ENCODE measurements at places on chromosomes 3 and 15.

DNA sequence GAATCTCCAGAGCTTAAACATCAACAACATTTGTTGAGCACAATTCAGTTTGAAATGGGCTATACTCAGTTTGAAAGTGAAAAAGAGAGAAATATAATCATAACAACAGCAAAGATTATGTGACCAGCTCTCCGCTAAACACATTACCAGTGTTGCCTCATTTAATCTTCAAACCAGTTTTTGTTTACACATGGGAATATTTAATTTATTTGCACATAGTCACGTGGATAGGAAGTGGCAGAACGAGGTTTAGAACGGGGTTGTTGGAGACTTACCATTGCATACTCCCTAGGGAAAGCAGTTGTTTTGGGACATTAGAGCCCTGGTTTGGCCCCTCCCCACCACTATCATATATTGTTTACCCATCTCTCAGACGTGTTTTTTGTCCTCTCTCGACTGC lies 77.2 kb downstream of the IL1RAP start:
- no peak for DNase-seq

DNA sequence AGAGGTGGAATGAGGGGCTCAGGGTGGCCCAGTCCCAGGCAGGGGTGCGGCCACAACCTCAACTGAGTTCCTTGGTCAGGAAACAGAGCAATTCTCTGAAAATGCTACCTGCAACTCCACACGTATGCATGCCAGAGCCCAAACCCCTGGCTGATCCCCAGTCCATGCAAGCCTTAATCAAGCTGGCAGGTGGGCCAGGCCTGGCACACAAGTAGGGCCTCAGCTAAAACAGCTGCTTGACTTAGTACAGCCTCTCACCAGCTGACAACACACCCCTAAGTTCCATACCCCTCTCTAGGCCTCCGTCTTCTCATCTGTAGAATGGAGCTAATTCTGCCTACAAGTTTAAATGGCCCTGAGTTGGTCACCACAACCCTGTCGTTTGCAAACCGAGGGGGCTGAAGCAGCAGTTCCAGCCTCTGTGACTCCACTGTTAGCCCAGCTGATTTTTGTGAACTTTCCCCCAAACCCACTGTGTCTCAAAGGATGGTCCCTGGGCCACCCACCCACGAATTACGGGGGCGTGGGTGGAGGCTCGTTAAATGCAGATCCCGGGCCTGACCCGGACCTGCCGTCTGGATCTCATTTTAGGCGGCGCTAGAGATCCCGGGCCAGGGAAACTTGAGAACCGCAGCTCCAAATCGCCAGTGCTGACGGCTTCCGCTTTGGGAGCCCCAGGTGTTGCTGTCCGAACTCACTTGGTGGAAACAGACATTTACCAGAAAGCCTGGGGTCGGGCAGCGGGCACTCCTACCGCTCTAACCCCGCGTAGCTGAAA lies 927 bp downstream of the CHDH start:
- peak; percentile 30 for DNase-seq

DNA sequence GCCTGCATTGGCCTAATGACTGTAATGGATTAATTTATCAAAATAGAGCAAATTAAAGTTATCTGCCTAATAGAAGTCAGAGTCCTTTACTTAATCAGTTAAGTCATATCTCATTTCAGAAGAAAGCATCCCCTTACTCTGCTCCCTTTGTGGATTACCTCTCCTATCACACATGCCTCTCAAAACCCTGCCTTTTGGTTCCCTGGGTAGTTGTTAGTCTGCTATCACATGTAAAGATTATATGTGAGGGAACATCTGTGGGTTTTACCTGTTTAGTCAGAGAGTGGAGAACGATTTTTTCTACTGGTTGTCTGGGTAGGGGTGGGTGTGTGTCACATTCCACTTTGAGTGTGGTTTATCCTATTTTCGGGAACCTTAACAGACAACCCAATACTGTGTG lies 16.4 kb downstream of the UBE2E2 start:
- no peak for DNase-seq

DNA sequence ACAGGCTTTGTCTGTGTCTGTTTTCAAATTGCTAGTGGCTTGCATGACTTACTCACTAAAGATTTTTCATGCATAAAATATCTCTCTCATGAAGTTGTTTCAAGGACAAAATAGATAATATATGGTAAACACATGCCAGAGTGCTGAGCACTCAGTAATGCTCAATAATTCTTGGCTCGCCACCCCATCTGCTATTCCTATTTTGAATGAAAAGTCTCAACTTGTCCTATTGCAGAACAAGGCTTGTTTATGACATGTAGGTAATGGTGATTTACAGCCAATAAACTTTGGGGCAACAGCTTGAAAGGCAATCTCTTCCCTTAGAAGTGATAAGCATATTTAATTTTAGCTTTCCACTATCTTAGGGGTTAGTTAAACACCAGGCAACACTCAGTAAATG lies 789.0 kb upstream of the ROBO1 start:
- no peak for DNase-seq

DNA sequence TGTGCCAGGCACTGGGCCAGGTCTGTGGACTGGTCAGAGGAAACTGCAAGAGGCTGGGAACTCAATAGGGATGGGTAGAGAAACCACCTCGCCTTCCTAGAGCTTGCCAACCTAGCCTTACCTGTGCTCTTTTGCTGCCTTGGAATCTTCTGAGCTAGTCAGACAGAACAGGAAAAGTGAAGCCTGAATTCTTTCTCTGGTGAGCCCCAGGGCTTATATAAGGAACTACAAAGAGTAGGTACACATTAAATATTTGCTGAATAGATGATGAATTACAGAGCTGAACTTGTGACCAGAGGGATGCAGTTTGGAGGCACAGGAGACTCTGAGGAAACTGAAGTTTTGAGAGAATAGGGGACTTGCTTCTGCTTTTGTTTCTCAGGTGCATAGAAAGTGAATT lies 15.6 kb upstream of the FBXW12 start:
- no peak for DNase-seq

DNA sequence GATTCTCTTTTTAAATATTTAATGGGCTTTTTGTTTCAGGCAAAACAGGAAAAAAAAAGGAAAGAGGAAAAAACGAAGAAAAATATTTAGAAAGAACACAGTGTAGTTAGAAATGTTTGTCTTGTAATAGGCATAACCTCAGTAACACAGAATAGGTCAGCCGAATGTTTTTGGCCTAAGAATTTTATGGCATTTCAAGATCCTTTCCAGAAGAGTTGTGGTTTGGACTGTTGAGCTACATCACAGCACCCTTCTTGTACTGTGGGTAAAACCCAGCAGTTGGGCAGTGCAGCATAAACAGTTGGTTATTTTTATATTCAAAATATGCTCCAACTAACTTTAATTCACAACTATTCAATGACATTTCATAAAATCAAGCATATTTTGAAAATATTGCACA lies 474.4 kb upstream of the AGTR1 start:
- no peak for DNase-seq

GRCh38 chr3:149252272-149252671 lies 30.6 kb upstream of the CP start:
- no peak for DNase-seq

GRCh38 chr15:64766058-64766457 lies 9.3 kb downstream of the RBPMS2 start:
- DNase-seq = no peak

DNA sequence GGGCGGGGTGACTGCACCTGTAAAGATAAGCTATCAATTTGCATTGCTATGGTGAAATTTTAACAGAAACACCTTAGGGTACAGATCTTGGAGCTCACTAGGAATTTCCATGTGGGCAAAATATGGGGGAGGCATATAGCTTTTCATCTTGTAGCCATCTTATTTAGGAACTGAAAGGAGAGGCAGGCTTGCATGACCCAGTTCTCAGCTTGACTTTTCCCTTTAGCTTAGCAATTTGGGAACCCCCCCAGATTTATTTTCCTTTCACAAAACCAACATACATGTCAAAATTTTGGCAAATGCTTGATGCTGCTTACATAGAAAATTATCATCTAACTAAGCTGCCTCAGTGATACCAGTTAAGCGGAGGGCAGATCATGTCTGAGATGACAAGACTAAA lies 55.0 kb upstream of the EIF1B start:
- no peak for DNase-seq

GRCh38 chr3:197010556-197011351 lies 18.9 kb downstream of the MELTF start:
- no peak for DNase-seq

GRCh38 chr3:7518456-7518855 lies 657.5 kb downstream of the GRM7 start:
- DNase-seq = no peak

- no peak for DNase-seq
Observed at GRCh38 chr15:80679804-80680175, 15.3 kb upstream of the ABHD17C start.

DNA sequence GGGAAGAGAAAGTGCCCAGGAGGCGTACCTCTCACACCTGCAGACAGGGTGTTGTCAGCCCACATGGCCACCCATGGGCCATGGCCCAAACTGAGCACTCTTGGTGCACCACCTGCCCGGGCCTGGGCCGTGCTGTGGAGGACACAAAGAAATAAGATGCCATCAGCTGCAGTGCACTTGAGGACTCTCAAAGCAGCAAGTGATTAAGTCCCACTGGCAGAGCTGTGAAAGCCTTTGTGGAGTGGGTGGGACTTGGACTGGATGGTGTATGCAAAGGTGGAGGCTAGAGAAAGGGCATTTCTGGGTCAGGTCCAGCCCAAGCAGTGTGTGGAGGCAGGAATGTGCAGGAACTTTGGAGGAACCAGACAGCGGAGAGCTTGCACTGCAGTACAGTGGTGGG lies 122.3 kb downstream of the MEGF11 start:
- no peak for DNase-seq

GRCh38 chr3:23928524-23928923 lies 11.6 kb downstream of the RPL15 start:
- peak; percentile 28 for DNase-seq

- no peak for DNase-seq
Observed at GRCh38 chr3:52110502-52110901, 43.7 kb downstream of the POC1A start.

- no peak for DNase-seq
Observed at GRCh38 chr3:170476291-170476690, 57.6 kb downstream of the CLDN11 start.

GRCh38 chr3:126300001-126300760 lies 57.0 kb downstream of the KLF15 start:
- no peak for DNase-seq

- no peak for DNase-seq
Observed at GRCh38 chr3:20984594-20985205, 766.3 kb downstream of the ZNF385D start.

GRCh38 chr15:88127432-88127790 lies 129.1 kb downstream of the NTRK3 start:
- no peak for DNase-seq

- peak; percentile 31 for DNase-seq
Observed at GRCh38 chr3:59388555-59389270, 338.9 kb upstream of the CFAP20DC start.

- no peak for DNase-seq
Observed at GRCh38 chr15:73984208-73984979, 7.7 kb downstream of the STOML1 start.

GRCh38 chr15:76057332-76058000 lies 2.3 kb upstream of the TMEM266 start:
- no peak for DNase-seq

- DNase-seq = no peak
Observed at GRCh38 chr3:150454622-150455021, 46.5 kb downstream of the TSC22D2 start.

GRCh38 chr15:34847598-34847997 lies 52.2 kb upstream of the ACTC1 start:
- peak; percentile 55 for DNase-seq

DNA sequence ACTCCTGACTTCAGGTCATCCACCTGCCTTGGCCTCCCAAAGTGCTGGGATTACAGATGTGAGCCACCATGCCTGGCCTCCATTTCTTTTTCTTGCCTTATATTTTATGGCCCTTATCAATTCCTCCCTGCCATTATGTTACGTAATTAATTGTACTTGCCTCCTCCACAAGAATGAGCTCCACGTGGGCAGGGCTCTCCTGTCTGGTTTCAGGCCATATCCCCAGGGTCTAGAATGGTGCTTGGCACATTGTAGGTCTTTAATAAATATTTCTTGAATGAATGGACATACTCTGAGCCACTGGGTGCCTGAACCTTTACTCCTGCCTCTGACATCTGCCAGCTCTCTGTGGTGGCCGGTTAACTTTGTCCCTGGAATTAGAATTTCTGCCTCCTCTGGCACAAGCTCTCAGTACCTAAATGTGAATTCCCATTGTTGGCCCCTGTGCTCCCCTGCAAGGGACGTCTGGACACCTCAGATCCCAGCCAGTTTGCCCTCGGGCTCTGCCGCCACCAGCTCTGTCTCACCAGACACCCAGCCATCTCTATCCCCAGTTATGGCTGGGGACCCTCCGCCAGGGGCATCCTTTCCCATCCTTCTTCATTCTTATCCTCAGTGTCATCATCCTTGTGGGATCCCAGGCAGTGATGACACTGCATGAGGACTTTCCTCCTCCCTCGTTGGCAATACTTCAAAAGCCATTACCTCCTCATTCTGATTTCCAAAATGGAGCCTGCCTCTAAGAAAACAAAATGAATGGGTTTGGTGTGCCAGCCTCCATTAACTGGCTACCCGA lies 165.6 kb upstream of the SMAD3 start:
- DNase-seq = no peak

DNA sequence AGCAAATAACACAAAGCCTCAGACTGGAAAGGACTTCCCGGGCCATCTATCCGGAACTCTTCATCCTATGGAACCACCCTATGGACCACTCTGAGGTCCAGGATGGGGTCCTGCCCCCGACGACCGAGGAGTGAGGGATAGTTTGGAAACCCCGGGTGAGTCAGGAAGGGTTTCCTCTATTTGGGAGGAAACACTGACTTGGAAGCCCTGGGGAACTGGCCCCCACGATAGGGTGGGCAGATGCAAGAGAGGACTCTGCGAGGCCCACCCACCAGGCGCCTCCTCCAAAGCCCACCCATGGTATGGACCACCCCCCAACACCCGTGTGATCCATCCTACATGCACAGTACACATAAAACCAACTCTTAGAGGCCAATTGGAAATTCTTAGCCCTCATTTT lies 69.4 kb downstream of the CPN2 start:
- DNase-seq = peak; percentile 8

DNA sequence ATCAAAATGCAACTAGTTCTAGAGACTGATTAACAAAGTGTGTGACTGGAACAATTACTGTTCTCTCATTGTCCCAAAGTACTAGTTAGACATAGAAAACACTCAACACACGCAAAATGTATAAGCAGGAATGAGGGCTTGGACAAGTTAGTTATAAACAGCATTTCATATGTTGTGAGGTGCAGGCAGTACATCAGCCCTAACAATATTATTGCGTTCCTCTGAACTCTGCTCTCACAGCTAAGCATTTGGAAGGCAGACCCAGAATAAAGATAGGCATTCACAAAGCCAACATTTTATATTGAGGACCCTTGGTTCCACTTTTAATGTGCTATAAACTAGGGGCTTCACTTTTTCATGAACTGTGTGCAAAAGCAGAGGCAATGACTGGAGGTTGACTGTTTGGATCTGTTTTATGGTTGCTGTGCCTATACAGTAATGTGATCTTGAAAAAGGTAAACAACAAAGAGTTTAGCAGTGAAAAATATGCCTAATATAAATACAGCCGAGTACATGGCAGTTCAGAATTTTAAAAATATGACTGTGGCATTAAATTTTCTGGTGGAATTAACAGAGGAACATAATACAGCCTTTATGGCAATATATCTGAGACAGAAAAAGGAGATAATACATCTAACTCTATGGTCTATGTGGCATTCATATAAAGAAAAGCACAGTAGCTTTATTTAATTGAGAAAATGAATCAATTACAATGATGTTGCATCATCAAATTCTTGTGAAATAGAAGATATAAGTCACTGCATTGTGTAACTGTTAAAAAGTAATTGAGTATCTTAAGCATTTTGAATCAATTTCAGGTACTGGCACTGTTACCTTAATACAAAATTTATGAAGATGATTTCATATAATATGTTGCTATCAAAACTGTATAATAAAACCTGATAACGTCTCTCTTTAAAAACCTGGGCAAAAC lies 80.0 kb upstream of the SKOR1 start:
- DNase-seq = peak; percentile 72

Measured in inflammatory macrophage treated with lipopolysaccharide for 1 hour (primary cell).